ENCODE measurements at places on chromosomes 12 and 14. TPM values are rescaled to one million over a fixed set of nuclear protein-coding genes. Genes with fewer than 3 reads are reported as not detected.
A peak's percentile ranks its signal among the peaks of the same experiment; 100 is the strongest.

Gene CLMN
- 10.8 TPM for total RNA-seq

DNA sequence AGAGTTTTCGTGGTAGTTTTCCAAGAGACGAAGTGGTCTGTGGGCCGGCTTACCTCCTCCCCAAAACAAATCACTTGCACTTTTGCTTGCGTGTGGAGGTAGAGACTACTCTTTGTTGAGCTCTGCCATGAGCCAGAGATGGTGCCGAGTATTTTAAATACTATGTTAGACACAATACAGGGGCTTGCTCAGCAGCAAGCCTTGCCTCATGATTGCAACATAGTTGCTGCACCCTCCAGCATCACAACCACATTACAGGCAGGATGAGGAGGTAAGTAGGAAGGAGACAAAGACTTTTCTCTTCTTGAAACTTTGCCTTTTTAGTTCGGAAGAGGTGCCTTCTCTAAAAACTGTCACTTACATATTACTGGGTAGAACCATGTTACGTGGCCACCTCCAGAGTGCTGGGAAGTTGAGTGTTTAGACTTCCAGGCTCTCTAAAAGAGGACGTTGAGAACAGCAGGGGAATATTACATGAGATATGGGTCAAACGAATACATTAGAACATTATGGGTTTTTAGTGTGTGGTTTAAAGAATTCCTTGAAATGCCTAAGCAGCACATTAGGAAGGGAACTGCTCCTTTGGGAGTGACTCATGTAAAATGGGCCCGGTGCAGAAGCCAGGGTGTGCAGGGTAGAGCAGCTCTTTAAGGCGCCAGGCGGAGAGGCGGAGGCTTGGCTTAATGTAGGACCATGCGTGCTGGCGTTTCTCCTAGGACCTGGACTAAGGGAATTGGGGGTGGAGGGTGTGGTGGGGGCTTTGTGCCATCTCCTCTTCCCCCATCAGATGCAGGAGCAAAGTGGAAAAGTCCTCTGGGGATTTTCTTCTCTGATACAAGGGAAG, 110.6 kb upstream of the PRMT8 start:
- no peaks in the 10 kb centered on the region for H3K27me3 ChIP-seq
- no peak for DNase-seq
- no peak overlapping the region for H3K27ac ChIP-seq
- no peaks in the 10 kb centered on the region for H3K4me1 ChIP-seq

DNA sequence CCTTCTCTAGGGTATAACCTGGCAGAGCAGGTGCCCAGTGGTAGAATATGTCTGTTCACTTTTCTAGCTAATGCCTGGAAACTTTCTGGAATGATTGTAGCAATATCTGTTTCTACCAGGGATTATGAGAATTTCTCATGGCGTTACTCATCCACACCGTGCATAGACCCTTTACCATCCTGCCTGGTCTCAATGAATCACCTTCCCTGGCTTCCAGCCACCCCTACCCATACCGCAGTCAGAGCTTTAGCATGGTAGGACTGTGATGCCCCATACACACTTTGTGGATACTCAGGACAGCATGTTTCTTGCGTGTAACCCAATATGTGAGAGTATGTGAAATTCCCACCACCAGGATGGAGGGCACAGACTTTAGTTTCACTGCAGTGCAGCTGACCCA, 45.4 kb downstream of the TUNAR start:
- DNase-seq = no peak
- peaks cover 2% of the 10 kb centered on the region for H3K4me1 ChIP-seq
- H3K27me3 ChIP-seq = no peaks in the 10 kb centered on the region
- H3K4me3 ChIP-seq = no peak overlapping the region

- DNase-seq = no peak
- H3K4me3 ChIP-seq = no peak overlapping the region
- H3K4me1 ChIP-seq = no peaks in the 10 kb centered on the region
- peaks cover 39% of the 10 kb centered on the region for H3K27me3 ChIP-seq
Observed at GRCh38 chr12:107847830-107848229, 73.3 kb downstream of the ASCL4 start.

DNA sequence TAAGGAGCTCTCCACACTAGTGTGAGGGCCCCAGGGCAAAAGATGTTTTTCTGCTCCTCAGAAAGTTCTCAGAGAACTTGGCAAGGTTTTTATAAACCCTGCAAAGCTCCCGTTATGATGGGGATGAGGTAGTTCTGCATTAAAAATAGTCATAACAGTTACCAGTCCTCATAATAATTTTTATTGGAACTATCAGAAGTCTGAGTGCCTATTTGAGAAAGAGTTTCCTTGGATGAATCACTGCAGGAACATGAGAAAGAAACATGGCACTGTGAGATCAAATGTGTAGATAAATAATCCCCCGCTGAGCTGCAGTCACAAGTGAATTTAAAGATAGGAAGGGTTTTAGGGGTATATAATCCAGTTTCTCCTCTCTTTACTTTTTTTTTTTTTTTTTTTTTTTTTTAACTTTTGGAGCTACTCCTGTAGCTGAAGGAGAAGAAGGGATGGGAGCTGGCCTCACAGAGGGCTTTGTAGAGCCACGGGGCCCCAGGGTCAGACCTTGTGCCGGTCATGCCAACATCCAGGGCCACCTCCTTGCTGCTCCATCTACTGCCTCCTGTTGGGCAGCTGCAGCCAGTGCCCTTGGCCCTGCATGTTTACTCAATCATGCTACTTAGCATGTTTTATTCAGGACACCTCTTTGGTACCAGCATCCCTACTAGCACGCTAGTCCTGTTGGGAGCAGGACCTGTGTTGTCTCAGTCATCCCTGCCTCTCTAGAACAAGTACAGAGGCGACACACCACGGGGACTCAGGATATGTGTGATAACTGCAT, 39.5 kb downstream of the EVL start:
- no peak overlapping the region for H3K4me3 ChIP-seq
- H3K36me3 ChIP-seq = no peaks in the 10 kb centered on the region
- DNase-seq = peak; percentile 46
- peak overlapping the region; percentile 40 for H3K27ac ChIP-seq
- H3K4me1 ChIP-seq = peaks cover 20% of the 10 kb centered on the region
- H3K27me3 ChIP-seq = no peaks in the 10 kb centered on the region

DNA sequence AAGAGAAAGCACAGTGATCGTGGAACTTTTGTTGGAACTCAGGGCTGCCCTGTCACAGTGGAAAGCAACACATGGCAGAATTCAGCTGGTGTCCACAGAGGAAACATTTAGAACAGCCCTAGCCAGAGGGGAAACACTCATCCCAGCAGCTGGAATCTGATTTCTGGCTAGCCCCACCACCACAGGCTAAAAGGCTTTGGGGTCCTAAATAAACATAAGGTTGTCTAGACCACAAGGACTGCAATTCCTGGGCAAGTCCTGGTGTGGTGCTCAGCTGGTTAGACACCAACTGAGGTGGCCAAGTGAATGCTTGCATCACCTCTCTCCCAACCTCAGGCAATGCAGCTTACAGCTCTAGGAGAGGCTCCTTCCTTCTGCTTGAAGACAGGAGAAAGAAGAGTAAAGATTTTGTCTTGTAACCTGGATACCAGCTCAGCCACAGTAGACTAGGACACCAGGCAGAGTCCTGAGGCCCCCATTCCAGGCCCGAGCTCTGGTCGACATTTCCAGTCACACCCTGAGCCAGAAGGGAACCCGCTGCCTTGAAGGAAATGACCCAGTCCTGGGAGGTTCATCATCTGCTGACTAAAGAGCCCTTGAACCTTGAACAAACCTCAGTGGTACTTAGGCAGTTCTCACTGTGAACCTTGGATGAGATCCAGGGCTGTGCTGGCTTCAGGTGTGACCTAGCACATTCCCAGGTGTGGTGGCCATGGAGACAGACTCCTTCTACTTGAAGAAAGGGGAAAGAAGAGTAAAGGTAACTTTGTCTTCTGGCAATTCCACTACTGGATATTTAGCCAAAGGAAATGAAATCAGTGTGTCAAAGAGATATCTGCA, 85.4 kb upstream of the PLXNC1 start:
- H3K4me3 ChIP-seq = no peak overlapping the region
- no peak overlapping the region for H3K27ac ChIP-seq
- H3K27me3 ChIP-seq = no peaks in the 10 kb centered on the region
- DNase-seq = no peak
- no peaks in the 10 kb centered on the region for H3K36me3 ChIP-seq
- no peaks in the 10 kb centered on the region for H3K4me1 ChIP-seq

Gene TMEM121
- 5.2 TPM for total RNA-seq

- no peak overlapping the region for H3K27ac ChIP-seq
- peaks cover 13% of the 10 kb centered on the region for H3K27me3 ChIP-seq
- no peaks in the 10 kb centered on the region for H3K36me3 ChIP-seq
- H3K4me1 ChIP-seq = no peaks in the 10 kb centered on the region
- no peak for DNase-seq
Observed at GRCh38 chr14:93788543-93789227, 400 bp upstream of the PRIMA1 start.

Gene RNASE1
- 4.7 TPM for total RNA-seq

Gene CFAP251
- total RNA-seq = 4.7 TPM

Gene TTC9
- total RNA-seq = 8.4 TPM

Gene PDE6H
- not detected for total RNA-seq

- DNase-seq = no peak
- H3K27me3 ChIP-seq = peaks cover 7% of the 10 kb centered on the region
- H3K36me3 ChIP-seq = no peaks in the 10 kb centered on the region
- no peak overlapping the region for H3K27ac ChIP-seq
- no peak overlapping the region for H3K4me3 ChIP-seq
- no peaks in the 10 kb centered on the region for H3K4me1 ChIP-seq
Observed at GRCh38 chr14:65928995-65929394, 516.5 kb downstream of the FUT8 start.

- H3K4me3 ChIP-seq = no peak overlapping the region
- DNase-seq = no peak
- H3K36me3 ChIP-seq = no peaks in the 10 kb centered on the region
- no peaks in the 10 kb centered on the region for H3K4me1 ChIP-seq
Observed at GRCh38 chr12:13670285-13670866, 311.0 kb downstream of the GRIN2B start.

DNA sequence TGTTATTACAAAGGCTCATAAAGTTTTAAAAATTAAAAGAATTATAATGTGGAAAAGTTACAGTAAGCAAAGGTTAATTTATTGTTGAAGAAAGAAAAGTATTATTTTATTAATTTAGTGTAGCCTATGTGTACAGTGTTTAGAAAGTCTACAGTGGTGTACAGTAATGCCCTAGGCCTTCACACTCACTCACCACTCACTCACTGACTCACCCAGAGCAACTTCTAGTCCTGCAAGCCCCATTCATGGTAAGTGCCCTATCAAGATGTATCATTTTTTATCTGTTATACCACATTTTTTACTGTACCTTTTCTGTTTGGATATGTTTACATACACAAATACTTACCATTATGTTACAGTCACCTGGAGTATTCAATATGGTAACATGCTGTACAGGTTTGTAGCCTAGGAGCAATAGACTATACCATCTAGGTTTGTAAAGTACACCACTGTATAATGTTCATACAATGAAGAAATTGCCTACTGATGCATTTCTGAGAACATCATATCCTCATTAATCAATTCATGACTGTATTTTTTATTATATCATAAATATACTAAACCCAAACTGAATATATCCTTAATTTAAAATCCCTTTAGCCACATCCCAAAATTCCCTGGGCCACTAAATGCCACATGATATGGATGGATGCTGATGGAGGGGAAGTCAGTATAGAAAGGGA, 43.6 kb upstream of the NID2 start:
- no peaks in the 10 kb centered on the region for H3K27me3 ChIP-seq
- peak; percentile 62 for DNase-seq
- H3K4me1 ChIP-seq = peaks cover 10% of the 10 kb centered on the region
- peak overlapping the region; percentile 81 for H3K27ac ChIP-seq
- no peak overlapping the region for H3K4me3 ChIP-seq

Gene A2M
- total RNA-seq = 10.7 TPM

DNA sequence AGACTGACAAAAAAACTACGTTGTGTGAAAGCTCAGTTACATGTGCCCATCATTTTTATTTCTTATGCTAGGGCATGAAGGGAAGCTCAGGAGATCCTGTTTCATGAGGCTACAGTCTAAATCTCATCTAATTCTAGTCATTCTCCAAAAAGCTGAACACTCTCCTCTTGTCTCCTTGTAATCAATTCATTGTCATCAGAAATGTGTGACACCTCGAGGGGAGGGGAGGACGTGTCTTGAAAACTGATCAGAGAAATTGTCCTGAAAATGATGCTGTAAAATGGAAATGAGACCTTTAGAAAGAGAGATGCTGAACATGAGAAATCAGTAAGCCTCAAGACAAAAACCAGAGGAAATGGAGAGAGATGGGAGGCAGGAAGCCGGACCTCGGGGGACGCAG, 103.4 kb downstream of the DAD1 start:
- H3K4me3 ChIP-seq = no peak overlapping the region
- no peak overlapping the region for H3K27ac ChIP-seq
- peaks cover 17% of the 10 kb centered on the region for H3K27me3 ChIP-seq
- H3K36me3 ChIP-seq = no peaks in the 10 kb centered on the region

DNA sequence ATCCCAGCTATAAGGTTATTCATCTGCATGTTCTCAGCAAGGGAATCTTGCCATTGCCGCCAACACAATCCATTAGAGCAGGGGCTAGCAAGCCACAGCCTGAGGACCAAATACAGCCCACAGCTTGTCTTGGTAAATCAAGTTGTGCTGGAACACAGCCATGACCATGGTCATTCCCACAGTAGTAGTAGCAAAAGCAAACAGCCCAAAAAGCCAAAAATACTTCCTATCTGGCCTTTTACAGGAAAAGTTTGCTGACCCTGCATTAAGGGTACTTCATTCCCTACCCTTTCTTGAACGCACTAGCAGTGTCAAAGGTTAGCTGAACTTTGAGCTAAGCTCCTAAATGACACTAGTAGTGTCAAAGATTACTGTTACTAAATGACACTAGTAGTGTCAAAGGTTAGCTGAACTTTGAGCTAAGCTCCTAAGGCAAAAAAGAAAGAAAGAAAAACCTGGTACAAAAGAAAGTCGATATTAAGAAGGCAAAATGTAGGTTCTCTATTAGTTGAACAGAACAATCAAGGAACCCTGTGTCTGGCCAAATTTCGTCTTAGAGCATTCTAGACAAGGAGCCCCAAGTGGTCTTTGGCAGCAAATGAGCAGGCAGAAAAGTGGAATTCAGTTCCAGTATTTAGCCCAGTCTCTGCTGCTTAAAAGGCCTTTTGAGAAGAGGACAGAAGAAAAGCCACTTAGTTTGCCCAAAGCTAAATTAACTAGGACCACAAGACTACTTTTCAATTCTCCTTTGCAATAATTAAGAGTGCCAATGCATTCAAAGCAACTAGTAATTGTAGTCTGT, 67.7 kb downstream of the NT5DC3 start:
- H3K27ac ChIP-seq = no peak overlapping the region
- H3K36me3 ChIP-seq = peaks cover 29% of the 10 kb centered on the region
- H3K27me3 ChIP-seq = no peaks in the 10 kb centered on the region
- DNase-seq = peak; percentile 20

DNA sequence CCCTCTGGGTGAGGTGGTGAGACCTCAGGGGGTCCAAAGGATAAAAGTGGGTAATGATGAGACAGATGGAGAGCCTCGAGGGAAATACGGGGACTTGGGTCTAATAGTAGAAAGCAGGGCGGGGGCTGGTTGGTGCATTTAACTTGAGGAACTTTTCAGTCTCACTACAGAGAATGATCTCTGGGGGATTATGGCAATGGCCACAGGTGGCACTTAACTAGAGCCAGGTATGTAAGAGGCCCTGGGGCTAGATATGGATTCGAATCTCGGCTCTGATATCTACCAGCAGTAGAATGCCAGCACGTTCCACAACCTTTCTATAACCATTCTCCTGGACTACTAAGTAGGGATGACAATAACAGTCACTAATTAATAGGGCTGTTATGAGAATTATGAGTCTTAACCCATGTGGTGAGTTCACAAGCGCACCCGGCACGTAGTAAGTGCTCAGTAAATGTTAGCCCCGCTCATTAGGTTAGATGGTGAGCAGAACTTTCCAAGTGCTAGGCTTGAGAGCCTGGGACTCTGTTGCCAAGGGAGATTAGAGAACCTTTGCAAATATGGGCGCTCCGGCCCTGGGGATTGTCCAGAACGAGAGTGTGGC, 888 bp upstream of the PLXNC1 start:
- peak overlapping the region; percentile 49 for H3K4me3 ChIP-seq
- no peak overlapping the region for H3K27ac ChIP-seq
- peaks cover 7% of the 10 kb centered on the region for H3K4me1 ChIP-seq
- DNase-seq = no peak
- H3K36me3 ChIP-seq = no peaks in the 10 kb centered on the region

Data from astrocyte (in vitro differentiated cells and primary cell).